ENCODE measurements at places on chromosomes 1 and 21.

GRCh38 chr1:232105561-232105960 is 479.0 kb downstream of the DISC1 start:
- DNase-seq: no peak

DNA sequence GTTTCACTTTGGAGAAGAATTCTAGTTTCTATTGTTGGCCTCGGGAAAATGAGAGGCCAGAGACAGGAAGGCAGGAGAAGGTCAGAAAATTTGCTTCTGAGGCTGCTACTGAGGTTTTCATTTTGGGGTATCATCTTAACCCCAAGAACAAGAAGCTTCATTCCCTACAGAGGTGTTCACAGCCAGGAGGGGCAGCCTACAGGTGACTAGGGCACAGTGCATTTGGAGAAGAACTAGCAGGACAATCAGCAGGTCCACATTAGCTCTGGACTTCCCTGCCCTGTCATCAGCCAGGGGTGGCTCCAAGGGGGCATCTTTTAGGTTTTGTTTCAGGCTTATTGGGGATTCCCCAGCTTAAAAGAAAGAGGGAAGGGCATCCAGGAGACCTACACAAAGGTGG is 12.1 kb upstream of the ZNF496 start:
- DNase-seq: no peak

GRCh38 chr1:7960867-7961215 is 670 bp upstream of the PARK7 start:
- no peak for DNase-seq

- no peak for DNase-seq
These were observed 4.7 kb upstream of the CCDC24 start for GRCh38 chr1:43986712-43987111.

DNA sequence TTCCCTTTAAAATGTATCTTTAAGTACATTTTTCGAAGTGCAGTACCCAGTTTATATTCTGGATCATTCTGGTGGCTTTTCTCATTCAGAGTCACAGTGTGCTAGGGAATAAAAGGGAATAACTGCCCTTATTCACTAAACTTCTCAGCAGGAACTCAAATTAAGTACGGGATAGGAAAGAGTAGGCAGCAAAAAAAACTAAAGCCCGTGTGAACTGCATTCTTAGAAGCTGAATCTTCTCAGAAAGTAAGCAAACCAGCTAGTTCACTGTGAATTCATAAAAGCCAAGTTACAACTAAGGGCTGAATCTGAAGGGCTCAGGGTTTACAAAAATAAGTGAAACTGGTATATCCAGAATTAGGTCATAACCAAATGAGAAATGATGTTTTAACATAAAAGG is 22.0 kb downstream of the PRPF38A start:
- DNase-seq: peak; percentile 8

DNA sequence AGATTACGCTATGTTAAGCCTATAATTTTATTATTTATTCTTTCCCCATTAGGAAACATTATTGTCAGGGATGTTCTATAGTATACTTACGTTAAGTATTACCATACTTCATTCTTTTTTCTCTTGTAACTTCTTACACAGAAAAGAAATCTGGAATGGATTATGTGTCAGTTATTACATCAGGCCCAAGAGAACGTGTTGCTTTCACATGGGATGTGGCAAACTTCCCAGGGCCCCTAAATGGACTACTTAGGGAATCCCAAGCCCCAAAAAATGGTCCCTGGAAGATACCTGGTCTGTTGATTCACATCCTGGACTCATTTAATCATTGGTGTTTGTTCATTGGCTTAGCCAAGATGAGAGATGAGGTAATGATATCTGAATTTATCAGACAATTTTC is 249.8 kb downstream of the NRIP1 start:
- no peak for DNase-seq

DNA sequence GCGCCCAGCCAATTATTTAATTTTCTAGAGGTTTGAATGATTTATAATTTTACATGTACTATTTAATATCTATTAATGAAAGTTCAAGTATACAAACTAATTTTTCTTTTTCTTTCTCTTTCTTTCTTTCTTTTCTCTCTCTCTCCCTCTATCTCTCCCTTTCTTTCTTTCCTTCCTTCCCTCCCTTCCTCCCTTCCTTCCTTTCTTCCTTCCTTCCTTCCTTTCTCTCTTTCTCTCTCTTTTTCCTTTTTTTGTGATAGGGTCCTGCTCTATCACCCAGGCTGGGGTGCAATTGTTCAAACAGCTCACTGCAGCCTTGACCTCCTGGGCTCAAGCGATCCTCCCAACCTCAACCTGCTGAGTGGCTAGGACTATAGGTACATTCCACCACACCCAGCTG is 16.1 kb upstream of the KIF14 start:
- DNase-seq: no peak

DNA sequence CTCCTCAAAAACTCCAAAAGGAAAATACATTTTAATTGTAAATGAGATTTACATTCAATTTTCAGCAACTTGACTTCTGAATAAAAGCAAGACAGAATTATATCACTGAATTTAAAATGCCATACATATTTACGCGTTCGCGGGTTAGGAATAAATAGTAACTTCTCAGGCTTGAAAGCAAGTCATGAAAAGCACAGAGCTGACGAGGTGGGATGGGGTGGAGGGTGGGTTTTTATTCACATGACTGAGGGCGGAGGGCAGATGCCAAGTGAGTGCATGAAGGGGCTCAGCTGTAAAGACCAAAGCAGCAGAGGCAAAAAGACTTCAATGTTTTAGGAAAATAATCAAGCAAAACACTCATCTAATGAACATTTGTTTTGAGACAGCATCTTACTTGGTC is 5.7 kb downstream of the CEP104 start:
- no peak for DNase-seq

DNA sequence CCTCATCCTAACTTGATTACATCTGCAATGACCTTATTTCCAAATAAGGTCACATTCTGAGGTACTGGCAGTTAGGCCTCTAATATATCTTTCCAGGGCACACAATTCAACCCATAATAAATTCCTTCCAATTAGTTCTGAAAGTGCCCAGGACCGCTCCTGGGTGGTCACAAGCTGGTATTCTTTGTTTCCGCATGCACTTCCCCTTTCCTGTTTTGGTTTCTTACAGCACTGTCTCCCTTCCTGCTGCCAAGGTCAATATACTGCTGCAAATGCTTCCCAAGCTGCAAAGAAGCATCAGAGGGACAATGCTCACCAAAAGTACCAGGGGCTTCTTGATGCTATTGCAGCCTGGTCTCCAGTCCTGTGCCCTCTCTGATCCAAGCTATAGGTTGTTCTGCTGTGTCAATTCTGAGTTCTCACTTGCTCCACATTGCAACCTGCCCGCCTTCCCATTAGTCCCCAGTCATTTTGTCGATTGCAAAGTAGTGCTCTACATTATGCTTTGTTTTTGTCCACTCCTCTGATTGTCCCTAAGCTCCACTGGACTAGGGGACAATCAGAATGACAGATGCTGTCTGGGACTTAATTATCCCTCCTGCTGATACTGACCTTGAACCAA is 13.9 kb upstream of the XPR1 start:
- no peak for DNase-seq

- DNase-seq: no peak
These were observed 25.6 kb upstream of the ARHGEF16 start for GRCh38 chr1:3428899-3429298.

- DNase-seq: no peak
These were observed 190.4 kb downstream of the NCAM2 start for GRCh38 chr21:21188513-21189195.

DNA sequence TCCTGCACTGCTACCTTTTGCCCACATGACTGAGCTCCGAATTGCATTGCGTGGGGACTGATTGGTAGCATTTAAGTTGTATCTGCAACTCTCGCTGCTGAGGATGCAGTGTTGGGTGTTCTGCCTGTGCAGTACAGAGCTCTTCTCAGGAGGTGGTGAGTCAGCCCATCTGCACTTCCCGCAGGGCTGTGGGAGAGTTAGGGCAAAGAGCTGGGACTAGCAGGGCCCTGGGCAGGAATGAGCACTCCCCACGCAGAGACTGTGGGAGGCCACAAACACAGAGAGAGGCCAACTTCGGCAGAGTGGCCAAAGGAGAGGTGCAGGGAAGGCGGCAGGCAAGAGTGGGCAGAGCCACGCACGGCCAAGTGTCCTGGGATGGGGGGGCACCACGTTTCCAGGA is 244.7 kb downstream of the SIPA1L2 start:
- peak; percentile 19 for DNase-seq

DNA sequence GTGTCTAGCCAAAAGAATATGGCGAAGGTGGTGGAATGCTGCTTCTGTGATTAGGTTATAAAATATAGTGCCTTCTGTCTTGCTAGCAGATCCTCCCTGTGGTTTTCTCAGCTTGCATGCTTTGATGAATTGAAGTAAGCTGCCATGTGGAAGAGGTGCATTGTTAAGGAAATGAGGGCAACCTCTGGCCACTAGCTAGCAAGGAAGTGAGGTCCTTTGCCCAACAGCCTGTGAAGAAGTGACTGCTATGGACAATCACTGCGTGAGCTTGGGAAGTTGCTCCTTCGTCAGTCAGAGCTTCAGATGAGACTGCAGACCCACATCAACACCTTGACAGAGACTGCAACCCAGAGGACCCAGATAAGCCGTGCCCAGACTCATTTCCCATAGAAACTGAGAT is 109.4 kb downstream of the GIPC2 start:
- no peak for DNase-seq

GRCh38 chr1:193705554-193705981 is 519.2 kb upstream of the B3GALT2 start:
- no peak for DNase-seq

DNA sequence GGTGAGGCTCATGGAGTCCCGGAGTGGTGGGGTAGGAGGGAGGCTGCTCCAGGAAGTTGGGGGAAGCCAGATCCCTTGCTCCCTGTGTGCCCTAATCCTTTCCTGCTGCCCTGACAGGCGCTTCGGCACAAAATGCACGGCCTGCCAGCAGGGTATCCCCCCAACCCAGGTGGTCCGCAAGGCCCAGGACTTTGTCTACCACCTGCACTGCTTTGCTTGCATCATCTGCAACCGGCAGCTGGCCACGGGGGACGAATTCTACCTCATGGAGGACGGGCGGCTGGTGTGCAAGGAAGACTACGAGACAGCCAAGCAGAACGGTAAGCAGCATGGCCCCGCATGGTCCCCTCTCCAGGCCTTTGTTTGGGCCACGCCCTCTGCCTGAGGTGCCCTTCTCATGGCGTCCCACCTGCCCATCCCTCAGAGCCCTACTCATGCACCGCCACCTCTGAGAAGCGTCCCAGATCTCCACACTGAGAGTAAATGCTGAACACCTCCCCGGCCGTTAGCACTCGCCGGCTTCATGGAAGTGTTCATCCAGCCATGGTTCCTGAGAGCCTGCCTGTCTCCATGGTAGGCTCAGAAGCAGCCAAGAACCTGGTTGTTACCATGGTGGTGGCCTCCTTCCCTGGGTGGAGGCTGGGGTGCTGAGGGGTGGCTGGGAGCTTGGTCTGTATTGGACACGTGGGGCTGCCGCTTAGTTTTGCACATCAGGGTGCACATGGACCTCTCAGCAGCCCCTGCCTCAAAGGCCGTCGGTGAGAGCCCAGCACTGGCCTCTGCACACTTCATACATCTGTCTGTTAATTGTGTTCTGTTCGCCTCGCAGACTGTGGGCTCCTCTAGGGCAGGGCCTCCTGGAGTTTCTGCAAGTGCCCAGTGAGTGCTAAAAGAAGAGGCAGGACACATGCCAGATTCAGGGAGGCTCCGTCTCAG is 36.5 kb downstream of the LHX4 start:
- DNase-seq: no peak

DNA sequence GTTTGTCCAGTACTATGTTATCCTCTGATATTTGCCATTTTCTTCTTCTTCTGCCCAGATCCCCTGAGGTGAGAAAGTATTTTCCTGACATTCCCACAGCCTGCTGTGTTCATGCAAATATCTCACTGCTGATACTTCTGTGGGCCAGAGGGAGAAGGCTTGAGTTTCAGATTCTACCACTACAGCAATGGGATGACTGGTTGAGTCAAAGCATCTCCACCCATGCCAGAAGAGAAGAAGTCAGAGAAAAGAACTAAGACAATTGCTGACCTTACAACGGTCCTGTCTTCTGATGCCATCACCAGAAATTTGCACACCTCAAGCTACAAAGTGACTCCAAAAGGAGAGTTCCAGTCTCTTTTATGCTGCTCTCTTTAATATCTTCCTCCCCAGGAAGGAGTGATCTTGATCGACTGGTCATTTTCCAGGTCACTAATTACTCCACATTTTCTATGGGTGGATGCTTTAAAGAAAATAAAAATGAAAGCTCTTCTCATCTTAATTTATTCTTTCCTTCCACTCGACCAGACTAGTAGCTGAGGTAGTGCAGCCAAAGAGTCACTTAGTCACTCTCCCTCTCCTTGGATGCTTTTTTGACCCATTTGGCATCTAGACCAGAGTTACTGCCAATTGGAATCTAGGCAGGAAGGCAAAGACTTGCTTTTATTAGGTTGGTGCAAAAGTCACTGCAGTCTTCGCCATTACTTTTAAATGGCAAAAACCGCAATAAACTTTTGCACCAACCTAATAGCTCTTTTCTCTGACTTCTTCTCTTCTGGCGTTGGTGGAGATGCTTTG is 195.1 kb downstream of the PTPRC start:
- no peak for DNase-seq

GRCh38 chr1:26305667-26306289 is 658 bp downstream of the UBXN11 start:
- no peak for DNase-seq

GRCh38 chr1:93549811-93550210 is 101.9 kb downstream of the FNBP1L start:
- no peak for DNase-seq

DNA sequence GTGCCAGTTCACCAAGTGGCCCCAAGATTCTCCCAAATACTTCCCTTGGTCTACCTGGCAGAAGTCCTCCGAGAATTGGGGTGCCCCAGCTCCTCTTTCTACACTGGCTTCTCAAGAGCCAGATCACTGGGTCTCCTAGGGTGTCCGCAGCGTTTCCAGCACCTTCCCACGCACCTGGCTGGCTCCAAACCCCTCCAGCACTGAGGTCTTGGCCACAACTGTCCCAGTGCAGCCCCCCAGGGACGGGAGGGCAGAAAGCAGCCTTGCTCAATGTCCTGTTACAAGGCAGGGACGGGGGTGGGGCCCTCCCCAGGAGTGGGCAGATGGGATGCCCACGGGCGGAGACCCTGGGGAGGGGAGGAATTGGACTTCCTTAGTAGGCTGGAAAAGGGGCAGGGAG is 1.1 kb downstream of the ECE1 start:
- no peak for DNase-seq

GRCh38 chr1:204380293-204380831 is 20.6 kb upstream of the PLEKHA6 start:
- peak; percentile 49 for DNase-seq

GRCh38 chr1:39981945-39982344 is 27.0 kb downstream of the MFSD2A start:
- DNase-seq: peak; percentile 81

DNA sequence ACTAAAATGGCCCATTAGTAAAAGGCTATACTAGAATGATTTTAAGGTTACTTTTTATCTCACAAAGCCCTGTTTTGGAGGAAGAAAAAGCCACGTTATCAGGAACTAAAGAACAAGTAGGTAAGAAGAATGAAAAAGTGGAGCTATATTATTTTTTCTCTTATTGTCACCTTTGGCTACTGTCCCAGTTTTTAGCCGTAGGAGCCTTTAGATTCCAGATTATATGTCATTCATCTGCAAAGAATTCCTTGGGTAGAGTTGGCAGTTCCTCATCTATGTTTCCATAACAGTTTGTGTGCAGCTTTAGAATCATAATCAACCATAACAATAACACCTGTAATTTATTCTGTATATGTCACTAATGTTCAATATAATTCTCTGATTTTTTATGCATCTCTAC is 83.8 kb downstream of the TPR start:
- no peak for DNase-seq

- peak; percentile 38 for DNase-seq
These were observed 18.3 kb upstream of the PPIE start for GRCh38 chr1:39720094-39720999.

All from RWPE1 (cell line).